Activated naive CD8-positive, alpha-beta T cell treated with anti-CD3 and anti-CD28 coated beads, Interleukin-2, amount 10 ng/mL, durations not matched to agents 7 days and 5 days (primary cell): ENCODE measurements at places on chromosomes 13 and 19.

DNA sequence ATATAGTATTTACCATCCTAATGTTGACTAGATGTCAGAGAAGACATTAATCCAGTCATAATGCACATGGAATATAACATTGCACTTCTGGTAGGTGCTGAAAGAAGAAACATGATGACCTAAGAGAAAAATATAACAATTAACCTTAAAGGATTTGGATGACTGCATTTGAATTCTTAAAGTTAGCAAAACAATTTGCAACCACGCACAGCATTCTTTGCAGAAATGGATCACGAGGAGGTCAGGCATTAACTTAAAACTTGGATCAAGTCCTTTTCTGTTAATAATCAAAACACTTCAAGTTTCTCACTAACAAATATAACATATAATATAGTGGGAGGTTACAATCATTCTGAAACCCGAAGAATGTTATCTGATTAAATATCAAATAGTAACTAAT, 525.0 kb upstream of the SLITRK6 start:
- H3K27ac ChIP-seq = no peak overlapping the region
- H3K27me3 ChIP-seq = no peaks in the 10 kb centered on the region
- no peak overlapping the region for H3K4me3 ChIP-seq
- no peaks in the 10 kb centered on the region for H3K4me1 ChIP-seq
- DNase-seq = no peak

- H3K36me3 ChIP-seq = no peaks in the 10 kb centered on the region
- H3K27ac ChIP-seq = no peak overlapping the region
- no peak overlapping the region for H3K4me3 ChIP-seq
- no peak for DNase-seq
These were observed 282.5 kb downstream of the ATP8A2 start for GRCh38 chr13:25654322-25654721.

DNA sequence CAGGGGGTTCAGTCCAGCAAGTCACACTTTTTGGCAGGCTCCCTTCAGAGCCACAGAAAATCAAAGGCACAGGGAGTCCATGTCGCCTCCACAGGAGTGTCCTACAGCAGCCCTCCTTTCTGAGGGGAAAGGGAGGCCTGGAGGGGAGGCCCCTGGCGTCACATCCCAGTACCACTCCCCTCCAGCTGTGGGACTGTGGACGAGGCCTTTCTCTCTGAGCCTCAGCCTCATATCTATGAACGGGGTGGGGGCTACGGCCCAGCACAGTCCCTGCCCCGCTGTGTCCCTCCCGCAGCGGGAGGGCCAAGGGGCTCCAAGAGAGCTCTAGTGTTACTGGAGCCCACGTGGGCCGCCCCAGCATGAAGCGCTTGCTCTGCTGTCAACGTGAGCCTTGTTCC, 23.8 kb downstream of the PEPD start:
- H3K27ac ChIP-seq = no peak overlapping the region
- H3K27me3 ChIP-seq = no peaks in the 10 kb centered on the region
- no peak for DNase-seq
- H3K36me3 ChIP-seq = no peaks in the 10 kb centered on the region

DNA sequence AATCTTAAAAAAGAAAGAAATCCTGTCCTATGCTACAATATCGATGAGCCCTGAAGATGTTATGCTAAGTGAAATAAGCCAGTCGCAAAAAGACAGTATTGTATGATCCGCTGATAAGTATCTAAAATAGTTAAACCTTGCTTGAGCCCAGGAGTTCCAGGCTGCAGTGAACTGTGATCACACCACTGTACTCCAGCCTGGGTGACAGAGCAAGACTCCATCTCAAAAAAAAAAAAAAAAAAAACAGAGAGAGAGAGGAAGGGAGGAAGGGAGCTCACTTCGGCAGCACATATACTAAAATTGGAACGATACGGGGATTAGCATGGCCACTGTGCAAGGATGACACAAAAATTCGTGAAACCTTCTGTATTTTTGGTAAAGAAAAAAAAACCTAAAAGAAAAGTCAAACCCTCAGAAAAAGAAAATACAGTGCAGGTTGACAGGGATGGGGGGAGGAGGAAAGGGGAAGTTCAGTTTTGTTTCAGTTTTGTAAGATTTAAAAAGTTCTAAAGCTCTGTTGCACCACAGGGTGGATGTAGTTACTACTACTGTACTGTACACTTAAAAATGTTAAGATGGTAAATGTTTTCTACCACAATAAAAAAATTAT, 8.4 kb downstream of the CLASRP start:
- peak overlapping the region; percentile 84 for H3K27ac ChIP-seq
- H3K27me3 ChIP-seq = no peaks in the 10 kb centered on the region
- peaks cover 5% of the 10 kb centered on the region for H3K36me3 ChIP-seq
- DNase-seq = no peak
- H3K4me3 ChIP-seq = peak overlapping the region; percentile 79

GRCh38 chr19:27738569-27739193, 1474.3 kb downstream of the UQCRFS1 start:
- no peaks in the 10 kb centered on the region for H3K27me3 ChIP-seq
- H3K4me1 ChIP-seq = no peaks in the 10 kb centered on the region
- no peak overlapping the region for H3K27ac ChIP-seq
- H3K36me3 ChIP-seq = peaks cover 1% of the 10 kb centered on the region

GRCh38 chr19:44684892-44685863, 13.8 kb upstream of the CEACAM16 start:
- peaks cover 25% of the 10 kb centered on the region for H3K4me1 ChIP-seq
- H3K27me3 ChIP-seq = peaks cover 11% of the 10 kb centered on the region
- DNase-seq = no peak

DNA sequence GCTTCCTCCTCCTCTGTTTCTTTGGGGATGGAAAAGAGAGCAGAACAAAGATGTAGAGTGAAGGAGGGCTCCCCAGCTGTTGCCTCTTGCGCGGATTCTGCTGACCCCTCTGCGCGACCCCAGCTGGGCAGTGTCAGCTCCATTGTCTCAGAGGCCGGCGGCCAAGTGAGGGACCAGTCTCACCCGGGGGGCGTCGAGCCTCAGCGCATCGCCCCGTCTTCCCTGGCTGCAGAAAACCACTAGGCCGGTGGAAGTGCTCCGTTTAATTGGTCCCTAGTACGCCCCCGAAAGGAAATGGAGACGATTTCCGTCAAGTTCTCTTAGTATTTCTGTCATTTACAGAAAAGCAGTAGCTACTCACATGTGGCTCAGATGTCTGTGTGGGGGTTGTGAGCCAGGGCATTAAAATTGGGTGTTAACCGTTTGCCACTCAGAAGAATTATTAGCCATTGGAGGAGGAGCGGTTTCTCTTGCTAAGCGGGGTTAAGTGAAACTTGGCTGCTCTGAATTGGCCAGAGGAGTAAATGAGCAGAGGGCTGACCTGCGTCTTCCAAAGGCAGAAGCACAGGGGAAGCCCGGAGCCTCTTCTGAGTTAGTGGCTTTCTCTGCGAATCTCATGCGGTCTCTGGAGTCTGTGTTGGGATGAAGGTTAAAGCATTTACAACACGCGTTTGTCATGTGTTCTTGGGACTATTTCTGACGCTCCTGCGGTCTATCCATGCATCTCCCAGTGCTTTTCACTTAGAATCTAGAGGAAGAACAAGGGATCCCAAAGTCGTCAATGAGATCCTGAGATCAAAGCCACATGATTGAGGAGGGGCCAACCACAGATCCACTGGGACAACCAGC, 132.8 kb upstream of the MYO16 start:
- peak overlapping the region; percentile 25 for H3K4me3 ChIP-seq
- H3K27ac ChIP-seq = no peak overlapping the region
- DNase-seq = no peak

DNA sequence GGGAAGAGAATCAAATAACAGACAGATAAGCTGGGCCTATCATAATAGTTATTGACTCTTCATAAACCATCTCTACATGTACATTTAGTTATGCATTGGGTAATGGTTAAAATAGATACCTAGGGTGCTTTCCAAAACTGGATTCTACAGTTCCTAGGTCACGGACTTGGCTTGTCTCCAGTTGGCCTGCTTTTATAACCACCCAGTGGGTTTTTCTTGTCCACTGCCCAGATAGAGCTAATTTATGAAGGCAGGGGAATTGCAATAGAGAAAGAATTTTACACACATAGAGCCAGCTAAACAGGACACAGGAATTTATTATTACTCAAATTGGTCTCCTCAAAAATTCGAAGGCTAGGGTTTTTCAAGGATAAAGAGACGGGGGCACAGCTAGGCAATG, 97.3 kb downstream of the FAM216B start:
- no peak overlapping the region for H3K4me3 ChIP-seq
- peaks cover 16% of the 10 kb centered on the region for H3K27me3 ChIP-seq
- H3K27ac ChIP-seq = no peak overlapping the region
- DNase-seq = no peak
